ENCODE measurements at places on chromosomes 12 and 14. TPM values are rescaled to one million over a fixed set of nuclear protein-coding genes. Genes with fewer than 3 reads are reported as not detected.

The CMA1 gene
- not detected for total RNA-seq

The PROX2 gene
- total RNA-seq = not detected

The TMEM121 gene
- total RNA-seq = not detected

The RAD51AP1 gene
- 87.4 TPM for total RNA-seq

GRCh38 chr14:87489196-87489819, 503.7 kb downstream of the GALC start:
- H3K36me3 ChIP-seq = no peaks in the 10 kb centered on the region
- no peaks in the 10 kb centered on the region for H3K27me3 ChIP-seq
- DNase-seq = no peak
- peaks cover 11% of the 10 kb centered on the region for H3K4me1 ChIP-seq
- H3K27ac ChIP-seq = no peak overlapping the region
- H3K4me3 ChIP-seq = no peak overlapping the region

GRCh38 chr14:95311752-95312151, 8.0 kb downstream of the CLMN start:
- no peaks in the 10 kb centered on the region for H3K27me3 ChIP-seq
- H3K27ac ChIP-seq = no peak overlapping the region
- H3K36me3 ChIP-seq = no peaks in the 10 kb centered on the region
- no peaks in the 10 kb centered on the region for H3K4me1 ChIP-seq

DNA sequence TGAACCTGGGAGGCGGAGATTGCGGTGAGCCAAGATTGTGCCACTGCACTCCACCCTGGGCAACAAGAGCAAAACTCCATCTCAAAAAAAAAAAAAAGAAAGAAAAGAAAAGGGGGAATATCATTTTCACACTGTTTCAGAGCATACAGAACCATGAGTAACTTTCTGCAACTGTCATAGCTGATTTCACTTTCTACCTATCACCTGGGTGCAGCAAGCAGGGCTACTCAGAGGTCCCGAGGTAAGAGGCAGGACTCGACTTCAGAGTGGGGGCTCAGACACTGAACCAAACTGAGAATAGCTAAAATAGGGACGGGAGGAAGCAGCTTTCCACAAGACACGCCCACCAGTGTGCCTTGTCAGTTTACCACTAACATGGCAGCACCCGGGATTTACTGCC, 29.8 kb downstream of the OR10P1 start:
- no peak for DNase-seq
- H3K36me3 ChIP-seq = no peaks in the 10 kb centered on the region
- H3K27me3 ChIP-seq = no peaks in the 10 kb centered on the region

GRCh38 chr14:64569138-64569631, 19.4 kb downstream of the PPP1R36 start:
- no peak overlapping the region for H3K4me3 ChIP-seq
- DNase-seq = peak; percentile 18
- peaks cover 7% of the 10 kb centered on the region for H3K4me1 ChIP-seq
- H3K27me3 ChIP-seq = no peaks in the 10 kb centered on the region
- no peaks in the 10 kb centered on the region for H3K36me3 ChIP-seq
